ENCODE measurements at places on chromosomes 3 and 15. TPM values are rescaled to one million over a fixed set of nuclear protein-coding genes. Genes with fewer than 3 reads are reported as not detected.

Gene RNF111
- 37.1 TPM for total RNA-seq

Gene ARPIN
- not detected for total RNA-seq

DNA sequence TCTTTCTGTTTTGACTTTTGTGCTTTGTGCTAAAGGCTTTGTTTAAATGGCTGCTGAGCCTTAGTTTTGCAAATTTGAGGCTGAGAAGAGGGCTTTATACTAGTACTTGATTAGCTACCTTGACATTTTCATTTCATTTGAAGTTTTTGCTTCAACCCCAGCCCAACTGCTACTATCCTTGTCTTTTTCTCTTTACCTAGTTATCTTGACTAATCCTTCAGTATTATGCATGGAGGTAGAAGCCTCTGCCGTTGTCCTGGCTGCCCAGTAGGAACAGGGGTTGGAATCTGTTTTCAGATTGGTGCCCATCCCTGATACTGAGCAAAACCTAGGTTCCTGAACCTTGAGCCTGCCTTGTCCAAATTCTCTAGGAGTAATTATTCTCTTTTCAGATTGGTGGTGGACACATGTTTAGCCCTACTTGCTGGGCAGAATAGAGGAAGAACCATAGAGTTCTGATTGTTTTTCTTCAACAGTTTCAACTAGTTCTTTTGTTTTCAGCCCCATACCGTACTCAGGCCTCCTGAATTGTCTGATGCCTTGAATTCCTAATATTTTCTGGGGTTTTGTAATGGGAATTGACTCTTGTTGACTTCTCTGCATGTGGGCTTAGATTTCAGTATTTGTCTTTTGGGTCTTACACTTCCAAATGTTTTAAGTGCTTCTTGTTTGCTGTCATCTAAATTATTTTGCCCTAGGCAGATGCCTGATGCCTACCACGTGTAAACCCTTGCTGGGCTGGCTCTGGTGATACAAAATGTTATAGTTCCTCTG, 143.2 kb downstream of the DOCK3 start:
- DNase-seq: no peak

- DNase-seq: no peak
Measured at GRCh38 chr15:56729561-56729960, 3.7 kb downstream of the ZNF280D start.

GRCh38 chr3:123283074-123283473, 81.3 kb downstream of the SEC22A start:
- no peak for DNase-seq
